ENCODE measurements at places on chromosomes 1 and 21.

- DNase-seq = no peak
Measured at GRCh38 chr1:229286099-229286766, 15.3 kb downstream of the RAB4A start.

DNA sequence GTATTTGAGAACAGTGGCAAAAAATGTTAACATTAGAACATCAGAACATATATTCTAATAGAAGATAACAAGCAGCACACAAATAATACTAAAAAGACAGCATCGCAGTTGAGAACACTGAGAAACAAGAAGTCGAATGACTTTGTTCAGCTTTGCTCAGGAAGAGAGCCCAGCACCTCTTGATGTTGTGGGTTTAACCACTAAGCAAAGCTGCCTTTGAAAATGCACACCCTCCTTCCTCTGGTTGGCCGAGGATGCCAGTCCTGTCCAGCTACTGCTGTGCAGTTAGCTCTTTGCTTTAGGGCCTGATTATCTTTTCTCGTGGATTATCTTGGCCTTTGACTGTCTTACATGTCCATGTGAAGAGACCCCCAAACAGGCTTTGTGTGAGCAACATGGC, 60.5 kb downstream of the SPATA46 start:
- DNase-seq = no peak

DNA sequence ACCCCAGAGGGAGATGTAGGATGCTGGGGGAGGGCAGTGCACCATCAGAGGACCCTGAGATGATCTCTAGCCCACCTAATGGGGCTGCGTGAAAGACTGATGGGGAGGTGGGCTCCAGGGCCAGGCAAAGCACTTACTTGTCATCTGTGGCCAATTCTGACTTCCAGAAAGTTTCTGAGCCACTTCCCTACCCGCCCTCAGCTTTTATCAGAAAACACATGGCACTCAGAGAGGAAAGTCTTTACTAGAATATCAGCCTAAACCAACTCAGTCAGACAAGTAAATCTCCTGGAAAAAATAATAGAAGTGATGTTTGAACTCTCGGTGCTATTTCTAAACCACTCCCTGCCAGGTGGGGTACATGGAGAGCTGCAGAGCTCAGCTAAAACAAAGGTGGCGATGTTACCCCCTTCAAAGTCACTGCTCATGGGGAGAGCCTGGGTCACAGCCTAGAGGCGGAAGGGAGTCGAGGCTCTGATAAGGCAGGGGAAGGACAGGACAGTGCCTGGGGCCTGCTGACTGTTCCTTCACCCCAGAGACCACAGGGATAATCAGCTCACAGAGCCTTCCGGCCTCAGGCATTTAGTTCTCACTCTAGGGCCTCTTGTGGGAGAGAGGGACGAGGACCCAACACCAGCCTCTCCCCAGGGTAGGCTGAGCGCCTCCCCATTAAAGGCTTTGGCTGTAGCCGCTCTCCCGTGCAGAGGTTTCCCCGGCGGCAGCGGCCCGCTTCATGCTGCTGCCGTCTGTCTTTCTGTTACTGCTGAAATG, 14.2 kb downstream of the SMIM12 start:
- no peak for DNase-seq

DNA sequence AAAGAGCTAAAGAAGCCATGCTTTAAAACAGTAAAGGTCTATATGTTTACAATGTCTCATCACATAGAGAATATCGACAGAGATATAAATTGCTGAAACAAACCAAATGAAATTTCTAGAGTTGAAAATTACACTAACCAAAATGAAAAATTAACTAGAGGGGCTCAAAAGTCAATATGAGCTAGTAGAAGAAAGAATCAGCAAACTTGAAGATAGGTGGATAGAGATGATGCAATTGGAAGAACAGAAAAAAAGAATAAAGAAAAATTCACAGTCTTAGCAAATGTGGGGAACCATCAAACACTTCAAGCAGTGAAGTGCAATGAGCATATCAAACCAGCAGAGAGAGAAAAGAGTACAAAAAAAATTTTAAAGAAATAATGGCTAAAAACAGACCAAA, 24.1 kb upstream of the DSCAM start:
- no peak for DNase-seq

- no peak for DNase-seq
Measured at GRCh38 chr1:2104621-2105427, 54.6 kb downstream of the PRKCZ start.

- no peak for DNase-seq
Measured at GRCh38 chr1:201543871-201544642, 5.1 kb downstream of the NAV1 start.

- no peak for DNase-seq
Measured at GRCh38 chr1:21667348-21668231, 1.6 kb downstream of the RAP1GAP start.

DNA sequence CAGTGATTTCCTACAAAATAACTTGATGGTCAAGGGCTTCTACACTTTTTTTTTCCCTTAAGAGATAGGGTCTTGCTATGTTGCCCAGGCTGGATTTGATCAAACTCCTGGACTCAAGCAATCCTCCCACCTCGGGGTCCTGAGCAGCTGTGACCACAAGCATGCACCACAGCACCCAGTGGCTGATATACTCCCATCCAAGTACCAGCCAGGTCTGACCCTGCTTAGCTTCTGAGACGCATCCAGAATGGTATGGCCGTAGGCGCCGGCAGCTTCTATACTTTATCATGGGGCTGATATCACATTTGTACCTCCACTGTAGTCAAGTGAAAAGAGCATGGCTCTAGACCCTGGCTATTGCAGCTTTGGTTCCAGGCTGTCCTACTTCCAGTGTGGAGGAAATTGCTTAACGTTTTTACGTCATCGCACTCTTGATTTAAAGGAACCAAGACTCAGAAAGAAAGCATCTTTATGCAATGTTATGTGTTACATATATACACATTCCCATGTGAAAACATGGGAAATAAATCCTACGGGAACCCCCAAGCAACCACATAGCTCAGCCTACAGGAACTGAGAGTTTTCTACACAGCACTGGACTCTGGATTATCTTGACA, 39.5 kb downstream of the PDPN start:
- DNase-seq = no peak

- no peak for DNase-seq
Measured at GRCh38 chr1:49204720-49205119, 428.0 kb upstream of the BEND5 start.

DNA sequence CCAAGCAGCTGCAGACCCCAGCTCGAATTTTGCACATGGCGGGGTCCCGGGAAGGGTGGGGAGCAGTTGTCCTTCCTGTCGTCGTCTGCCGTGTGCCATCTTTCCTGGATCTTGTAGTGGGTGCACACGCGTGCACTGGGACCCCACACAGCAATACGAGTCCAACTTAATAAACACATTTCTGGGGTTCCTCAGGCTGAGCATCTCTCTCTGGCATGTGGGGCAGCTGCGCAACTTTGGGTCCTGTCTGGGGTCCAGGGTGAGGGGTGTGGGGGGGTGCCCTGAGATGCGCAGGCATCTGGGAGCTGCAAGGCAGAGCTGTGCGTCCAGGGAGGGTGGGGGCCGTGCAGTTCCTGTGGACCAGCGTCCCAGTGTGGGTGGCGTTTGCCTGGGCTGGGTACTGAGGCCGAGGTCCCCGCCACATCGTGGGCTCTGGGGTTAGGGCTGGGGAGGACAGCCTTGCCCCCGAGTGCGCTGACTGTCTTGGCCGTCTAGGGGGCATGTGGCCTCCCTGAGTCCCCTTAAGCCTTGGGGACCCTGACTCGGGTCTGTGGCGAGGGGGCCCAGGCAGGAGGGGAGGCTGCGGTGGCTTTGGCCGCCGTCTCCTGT, 652 bp upstream of the PLEKHN1 start:
- no peak for DNase-seq

- no peak for DNase-seq
Measured at GRCh38 chr1:152537496-152537895, 23.2 kb downstream of the CRCT1 start.

GRCh38 chr1:63317817-63318152, 4.6 kb upstream of the FOXD3 start:
- no peak for DNase-seq

- DNase-seq = no peak
Measured at GRCh38 chr1:155093911-155094621, 15.4 kb downstream of the EFNA3 start.

DNA sequence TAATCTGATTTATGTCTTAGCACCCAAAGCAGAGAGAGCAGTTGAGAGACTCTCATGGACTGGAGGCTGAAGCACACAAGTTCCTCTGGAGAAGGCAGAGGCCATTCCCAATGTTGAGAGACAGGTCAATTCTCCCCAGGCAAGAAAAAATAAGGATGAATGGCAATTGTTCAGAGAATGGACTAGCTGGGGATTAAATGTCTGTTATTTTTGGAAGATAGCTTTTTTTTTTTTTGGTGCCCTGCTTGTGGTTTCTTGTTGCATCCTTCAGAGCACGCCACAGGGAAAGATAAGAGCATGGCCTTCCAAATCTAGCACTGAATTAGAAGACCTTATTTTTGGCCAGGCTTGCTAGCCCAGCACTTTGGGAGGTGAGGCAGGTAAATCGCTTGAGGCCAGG, 65.6 kb upstream of the ERRFI1 start:
- DNase-seq = no peak

- no peak for DNase-seq
Measured at GRCh38 chr21:25467896-25468295, 139.4 kb downstream of the MRPL39 start.

DNA sequence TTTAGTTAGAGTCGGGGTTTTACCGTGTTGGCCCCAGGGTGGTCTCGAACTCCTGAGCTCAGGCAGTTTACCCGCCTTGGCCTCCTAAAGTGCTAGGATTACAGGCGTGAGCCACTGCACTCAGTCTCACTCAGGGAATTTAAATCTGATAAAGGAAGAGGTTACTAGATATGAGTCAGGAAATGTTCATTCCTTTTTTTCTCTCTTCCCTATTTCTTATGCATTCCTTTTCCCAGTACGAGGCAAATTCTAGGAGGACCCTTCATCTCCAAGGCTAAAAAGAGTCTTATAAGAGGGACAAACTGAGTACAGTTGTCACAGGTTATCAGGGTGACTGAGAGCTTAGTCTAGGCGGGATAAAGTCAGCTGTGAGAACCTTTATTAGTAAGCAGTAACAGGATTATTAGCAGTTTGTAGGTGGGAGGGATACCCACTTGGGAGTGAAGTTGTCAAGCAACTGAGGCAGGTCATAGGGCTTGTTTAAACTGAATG, 9.1 kb downstream of the MACF1 start:
- DNase-seq = no peak
